ENCODE measurements at places on chromosomes 16 and 17.

GRCh38 chr17:77186141-77186604 is 45.4 kb downstream of the SEC14L1 start:
- no peak for DNase-seq

DNA sequence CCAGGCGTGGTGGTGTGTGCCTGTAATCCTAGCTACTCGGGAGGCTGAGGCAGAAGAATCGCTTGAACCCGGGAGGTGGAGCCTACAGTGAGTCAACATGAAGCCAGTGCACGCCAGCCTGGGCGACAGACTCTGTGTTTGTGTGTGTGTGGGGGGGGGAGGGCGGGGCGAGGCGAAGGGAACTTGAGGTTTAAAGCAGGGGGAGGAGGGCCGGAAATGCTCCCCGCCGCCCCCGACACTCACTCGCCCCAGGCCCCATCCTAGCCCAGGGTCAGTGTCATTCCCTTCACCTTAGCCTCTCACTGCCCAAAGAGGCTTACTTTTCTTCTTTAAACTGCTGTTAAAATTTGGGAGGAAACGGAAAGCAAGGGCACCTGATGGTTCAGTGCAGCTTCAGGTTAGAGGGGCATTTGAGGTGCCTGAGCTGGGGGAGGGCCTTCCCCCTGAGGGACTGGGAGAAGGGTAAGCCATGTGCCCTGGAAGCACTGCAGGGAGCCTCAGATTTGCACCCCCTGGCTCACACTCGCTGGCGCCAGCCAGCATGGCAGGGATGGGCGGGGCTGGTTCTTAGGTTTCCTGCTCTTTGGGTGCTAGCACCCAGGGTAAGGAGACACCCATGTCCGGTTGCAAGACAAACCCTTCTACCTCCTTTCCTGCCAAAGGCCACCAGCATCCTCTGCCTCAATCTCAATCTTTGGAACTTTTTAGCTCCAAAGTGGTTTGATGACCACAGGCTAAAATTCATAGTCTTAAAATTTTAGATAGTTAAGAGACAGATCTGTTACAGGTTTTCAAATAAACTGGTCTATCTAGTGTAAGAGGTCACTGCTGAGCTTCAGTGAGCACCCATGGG is 2.2 kb upstream of the LIMD2 start:
- no peak for DNase-seq

GRCh38 chr16:78988361-78988969 is 612.1 kb downstream of the MAF start:
- no peak for DNase-seq

DNA sequence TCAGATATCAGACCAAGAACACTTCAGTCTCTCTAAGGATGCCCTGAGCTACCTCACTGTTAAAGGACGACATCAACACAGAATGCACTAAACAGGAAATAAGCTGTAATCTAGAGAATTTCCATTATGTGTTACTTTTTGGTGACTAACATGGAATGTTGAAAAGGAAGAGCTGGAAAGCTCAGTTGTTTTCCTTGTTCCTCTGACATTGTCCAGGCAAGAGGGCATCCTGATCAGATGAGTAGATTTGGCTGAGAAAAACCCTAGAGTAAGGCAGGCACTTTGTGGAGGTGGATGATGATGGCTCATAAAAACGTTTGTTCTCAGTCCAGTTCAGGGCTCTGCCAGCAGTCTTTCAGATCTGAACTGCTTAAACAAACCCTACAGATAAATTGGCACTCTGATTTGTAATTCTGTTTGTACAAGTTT is 34.0 kb downstream of the DGKE start:
- peak; percentile 30 for DNase-seq

- DNase-seq = no peak
Observed at GRCh38 chr17:81432941-81433340, 37.7 kb downstream of the BAHCC1 start.

DNA sequence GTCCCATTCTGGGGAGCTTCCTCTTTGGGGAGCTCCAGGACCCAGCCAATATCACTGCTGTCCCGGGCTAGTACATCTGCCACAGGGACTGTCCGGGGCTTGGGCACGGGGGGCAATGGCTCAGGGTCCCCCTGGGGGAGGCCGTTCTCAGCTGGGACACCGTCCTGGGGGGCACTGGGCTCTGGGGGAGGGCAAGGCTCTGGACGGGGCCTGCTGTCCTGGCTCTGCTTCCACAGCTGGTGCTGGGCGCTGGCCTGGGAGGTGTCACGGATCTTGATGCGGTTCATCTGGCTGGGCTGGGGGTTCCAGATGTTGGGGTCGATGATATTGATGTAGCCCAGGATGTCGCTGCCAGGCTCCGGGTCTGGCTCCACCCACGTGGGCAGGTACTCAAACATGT is 26.1 kb downstream of the SLC5A10 start:
- DNase-seq = no peak

DNA sequence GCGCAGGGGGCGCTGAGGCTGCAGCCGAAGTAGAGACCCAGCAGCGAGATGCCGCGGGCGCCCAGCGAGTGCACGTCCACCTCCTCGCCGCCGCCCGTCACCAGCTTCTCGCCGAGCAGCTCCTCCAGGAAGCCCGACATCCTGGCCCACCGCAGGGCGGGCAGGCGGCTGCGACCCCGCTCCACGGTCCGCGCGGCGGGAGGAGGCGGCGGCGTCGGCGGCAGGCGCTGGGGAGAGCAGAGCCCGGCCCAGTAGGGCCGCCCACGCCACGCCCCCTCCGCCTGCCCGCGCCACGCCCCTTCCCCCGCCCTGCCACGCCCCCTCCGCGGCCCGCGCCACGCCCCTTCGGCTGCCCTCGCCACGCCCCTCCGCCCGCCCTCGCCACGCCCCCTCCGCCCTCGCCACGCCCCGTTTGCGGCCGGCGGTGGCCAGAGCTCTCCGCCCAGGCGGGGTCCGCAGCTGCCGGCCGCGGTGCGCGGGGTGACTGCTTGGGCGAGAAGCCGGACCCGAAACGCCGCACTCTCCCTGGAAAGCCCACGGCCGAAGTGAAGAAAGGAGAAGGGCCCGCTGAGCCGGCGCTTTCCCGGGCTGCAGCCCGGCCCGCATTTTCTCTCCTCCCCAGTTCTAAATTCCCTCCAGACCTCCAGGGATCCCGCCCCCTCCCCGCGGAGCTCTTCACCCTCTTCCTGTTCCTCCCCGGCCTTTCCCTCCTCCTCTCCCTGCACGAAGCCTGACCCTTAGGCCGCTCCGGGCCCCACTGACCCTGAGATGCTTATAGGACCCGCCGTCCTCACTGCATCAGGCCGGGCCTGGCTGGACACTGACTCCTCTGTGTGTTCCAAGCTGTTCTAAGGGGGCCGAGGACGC is at the start of gene NXN:
NXN (minus strand) TSS at position 238 of the 867 bp plus-strand sequence.
- peak; percentile 74 for DNase-seq

DNA sequence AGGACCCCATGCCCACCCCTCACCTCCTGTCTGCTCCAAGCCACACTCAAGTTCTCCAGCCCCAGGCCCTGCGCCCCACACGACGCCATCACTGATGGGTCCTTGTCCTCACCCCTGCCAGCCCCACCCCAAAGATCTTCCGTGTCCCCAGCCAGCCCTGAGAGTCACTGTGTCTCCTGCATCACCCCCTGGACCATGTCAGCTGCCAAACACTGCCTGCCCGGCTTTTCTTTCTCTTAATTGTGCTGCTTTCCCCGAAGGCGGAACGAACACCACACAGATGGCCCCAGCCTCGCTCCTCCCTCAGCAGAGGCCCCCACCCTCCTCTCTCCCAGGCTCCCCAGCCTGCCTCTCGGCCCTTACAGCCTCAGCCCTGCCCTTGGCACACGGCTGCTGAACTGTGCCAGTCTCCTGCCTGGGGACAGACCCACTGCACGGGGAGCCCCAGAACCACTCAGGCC is 4.8 kb upstream of the GAA start:
- DNase-seq = no peak

DNA sequence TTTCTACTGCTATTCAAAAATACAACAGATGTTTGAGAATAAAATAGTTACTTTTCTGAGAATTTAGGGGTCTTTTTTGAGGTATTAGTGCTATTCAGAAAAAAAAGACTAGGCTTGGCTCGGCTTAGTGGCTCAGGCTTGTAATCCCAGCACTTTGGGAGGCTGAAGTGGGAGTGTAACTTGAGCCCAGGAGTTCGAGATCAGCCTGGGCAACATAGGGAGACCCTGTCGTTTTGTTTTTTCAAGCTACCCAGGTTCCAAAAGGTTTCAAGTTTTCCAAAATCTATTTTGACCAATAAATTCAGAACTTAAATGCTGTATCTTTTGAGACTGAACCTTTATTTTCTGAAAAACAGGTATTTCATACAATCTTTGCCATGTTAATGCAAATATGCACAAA is 3.2 kb upstream of the ARL6IP1 start:
- DNase-seq = no peak

- no peak for DNase-seq
Observed at GRCh38 chr16:15450624-15451023, 16.2 kb downstream of the BMERB1 start.

GRCh38 chr16:868846-869822 is 68.6 kb upstream of the GNG13 start:
- no peak for DNase-seq

DNA sequence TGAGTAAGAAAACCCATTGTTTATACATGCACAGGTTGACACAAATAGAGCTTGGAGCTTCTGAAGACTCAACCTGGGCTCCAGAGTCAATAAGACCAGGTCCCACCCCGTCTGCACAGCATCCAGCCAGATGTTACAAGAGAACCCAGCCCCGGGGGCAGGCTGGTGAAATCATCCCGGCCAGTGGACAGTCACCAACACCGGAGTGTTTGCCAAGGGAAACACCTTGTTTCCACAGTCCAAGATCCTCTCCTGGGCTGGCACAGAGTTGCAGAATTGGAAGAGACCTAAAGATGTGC is 90.3 kb downstream of the RAB11FIP4 start:
- DNase-seq = no peak

DNA sequence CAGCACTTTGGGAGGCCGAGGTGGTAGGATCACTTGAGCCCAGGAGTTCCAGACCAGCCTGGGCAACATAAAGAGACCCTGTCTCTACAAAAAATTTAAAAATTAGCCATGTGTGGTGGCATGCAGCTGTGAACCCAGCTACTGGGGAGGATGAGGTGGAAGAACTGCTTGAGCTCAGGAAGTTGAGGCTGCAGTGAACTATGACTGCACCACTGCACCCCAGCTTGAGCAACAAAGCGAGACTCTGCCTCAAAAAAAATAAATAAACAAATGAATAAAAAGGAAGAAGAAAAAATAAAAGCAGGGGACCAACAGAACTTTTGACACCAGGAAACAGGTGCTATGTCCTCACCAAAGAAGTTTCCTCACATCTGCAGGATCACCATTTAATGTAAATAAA is 14.2 kb downstream of the TERF2 start:
- no peak for DNase-seq

DNA sequence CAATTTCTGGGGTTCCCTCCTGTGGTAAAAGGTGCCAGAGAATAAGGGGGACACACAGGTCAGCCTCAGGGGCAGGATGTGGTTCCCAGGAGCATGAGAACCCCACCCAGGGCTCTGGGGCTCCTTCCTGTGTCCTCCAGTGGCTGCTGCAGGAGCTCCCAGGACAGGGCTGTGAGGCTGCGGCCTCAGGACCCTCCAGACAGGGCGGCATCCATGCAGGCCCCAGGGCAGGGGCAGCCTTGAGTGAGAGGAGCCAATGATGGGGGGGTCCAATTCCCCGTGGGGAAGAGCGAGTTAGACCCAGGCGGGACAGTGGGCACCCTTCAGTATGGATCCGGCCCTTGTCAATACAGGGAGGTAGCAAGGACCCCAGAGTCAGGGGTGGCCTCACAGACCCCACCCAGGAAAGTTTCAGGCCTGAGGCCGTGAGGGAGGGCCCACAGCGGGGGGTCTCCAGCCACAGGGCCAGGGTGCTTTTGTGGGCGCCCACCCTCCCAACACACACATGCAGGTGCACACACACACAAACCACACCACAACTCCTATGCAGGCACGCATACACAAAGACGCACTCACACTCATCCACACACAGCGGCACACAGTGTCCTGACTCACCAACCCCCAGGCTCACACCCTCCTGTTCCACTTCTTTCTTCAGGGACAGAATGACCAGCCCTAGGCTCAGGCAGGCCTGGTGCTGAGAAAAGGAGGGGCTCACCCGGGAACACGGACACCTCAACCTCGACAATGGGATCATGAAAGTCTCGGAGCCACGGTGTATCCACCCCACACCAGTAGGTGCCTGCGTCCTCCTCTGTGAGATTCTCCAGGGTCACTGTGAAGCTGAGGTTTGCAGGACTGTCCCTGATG is 1.8 kb downstream of the CD300C start:
- no peak for DNase-seq

GRCh38 chr16:79597277-79598062 is 3.1 kb downstream of the MAF start:
- DNase-seq = no peak

GRCh38 chr17:917941-918740 is 61.4 kb downstream of the NXN start:
- no peak for DNase-seq
